Activated CD4-positive, alpha-beta T cell treated with anti-CD3 and anti-CD28 coated beads, Interleukin-2, amount 50 U/mL, for 24 hours (primary cell): ENCODE measurements at places on chromosomes 11 and 22.

DNA sequence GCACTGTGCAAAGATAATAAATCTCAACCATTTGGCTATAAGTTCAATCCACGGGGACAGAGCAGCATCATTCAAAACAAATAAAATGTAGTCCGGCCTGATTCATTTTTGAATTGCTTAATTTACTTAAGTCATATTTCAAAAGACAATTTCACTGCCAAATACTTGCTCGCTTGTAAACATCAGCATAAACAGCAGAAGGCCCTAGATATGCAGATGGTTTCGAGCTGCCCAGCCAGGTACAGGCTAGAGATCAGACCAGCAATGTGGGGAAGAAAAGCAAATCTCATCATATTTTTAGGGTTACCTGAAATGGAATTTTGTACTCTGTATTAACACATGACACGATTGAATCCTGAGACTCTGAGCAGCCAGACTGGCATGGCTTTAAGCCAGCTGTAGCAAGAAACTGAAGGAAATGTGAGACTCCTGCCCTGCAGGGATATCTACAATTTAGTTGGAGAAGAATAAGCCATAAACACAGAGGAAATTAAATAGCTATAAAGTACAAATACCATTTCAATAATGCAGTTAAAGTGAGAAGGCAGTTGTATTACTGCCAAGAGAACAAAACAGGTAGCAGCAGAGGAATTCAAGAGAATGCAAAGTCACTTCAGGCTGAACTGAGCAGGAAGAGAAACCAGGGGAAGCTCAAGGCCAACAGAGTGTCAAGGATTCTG is 440.3 kb downstream of the ETS1 start:
- DNase-seq = no peak

DNA sequence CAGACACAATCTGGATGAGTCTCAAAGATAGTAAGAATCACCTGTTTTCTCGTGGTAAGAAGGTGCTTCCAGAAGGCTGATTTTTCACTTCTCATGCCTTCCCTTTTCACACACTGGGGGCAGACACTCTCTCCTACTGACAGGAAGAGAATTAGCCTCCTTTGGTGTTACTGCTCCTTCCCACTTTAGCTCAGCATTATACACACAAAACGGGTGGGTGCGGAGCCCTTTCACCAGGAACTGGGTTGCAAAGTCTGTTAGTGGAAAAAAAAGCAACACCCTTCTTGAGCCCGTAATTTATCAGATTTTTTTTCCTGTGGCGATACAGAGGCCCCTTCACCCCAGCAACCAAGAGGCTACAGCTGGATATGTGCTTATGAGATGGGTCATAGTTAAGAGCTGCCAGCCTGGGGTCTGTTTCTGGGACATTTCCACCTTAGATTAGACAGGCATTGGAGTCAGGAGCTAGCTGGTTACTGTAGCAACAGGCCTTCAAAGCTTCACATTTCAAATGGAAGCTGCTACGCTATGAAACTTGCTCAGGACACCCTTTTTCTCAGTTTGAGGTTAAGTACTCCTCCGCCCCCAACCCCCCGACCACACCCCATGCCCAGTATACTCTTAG is 48.1 kb downstream of the SNX19 start:
- no peak for DNase-seq

DNA sequence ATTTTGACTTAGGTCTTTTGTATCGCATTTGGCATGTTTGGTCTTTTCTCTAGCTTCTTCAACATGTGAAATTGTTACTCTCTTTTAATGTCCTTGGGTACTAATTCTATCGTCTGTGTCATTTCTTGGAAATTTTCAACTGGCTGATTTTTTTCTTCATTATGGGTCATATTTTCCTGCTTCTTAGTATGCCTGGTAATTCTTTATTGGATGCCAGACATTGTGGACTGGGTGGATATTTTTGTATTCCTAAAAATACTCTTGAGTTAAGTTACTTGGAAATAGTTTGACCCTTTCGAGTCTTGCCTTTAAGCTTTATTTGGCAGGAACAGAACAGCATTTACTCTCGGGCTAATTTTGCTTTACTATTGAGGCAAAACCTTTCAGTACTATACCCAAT is 140.1 kb downstream of the ETS1 start:
- no peak for DNase-seq

GRCh38 chr11:88704485-88704884 is 361.3 kb downstream of the GRM5 start:
- no peak for DNase-seq

DNA sequence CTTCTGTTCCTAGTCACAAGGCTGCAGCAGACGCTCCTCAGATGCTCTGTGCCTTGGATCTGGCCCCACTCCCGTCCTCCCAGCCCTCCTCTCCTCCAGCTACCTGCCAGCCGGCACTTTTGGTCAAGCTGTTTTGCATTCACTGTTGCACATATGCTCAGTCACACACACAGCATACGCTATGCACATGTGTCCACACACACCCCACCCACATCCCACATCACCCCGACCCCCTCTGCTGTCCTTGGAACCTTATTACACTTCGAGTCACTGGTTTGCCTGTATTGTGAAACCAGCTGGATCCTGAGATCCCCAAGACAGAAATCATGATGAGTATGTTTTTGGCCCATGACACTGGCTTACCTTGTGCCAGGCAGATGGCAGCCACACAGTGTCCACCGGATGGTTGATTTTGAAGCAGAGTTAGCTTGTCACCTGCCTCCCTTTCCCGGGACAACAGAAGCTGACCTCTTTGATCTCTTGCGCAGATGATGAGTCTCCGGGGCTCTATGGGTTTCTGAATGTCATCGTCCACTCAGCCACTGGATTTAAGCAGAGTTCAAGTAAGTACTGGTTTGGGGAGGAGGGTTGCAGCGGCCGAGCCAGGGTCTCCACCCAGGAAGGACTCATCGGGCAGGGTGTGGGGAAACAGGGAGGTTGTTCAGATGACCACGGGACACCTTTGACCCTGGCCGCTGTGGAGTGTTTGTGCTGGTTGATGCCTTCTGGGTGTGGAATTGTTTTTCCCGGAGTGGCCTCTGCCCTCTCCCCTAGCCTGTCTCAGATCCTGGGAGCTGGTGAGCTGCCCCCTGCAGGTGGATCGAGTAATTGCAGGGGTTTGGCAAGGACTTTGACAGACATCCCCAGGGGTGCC is 109.8 kb downstream of the BCR start:
- DNase-seq = peak; percentile 38

GRCh38 chr11:120340529-120340928 is 4.3 kb downstream of the ARHGEF12 start:
- DNase-seq = no peak

- no peak for DNase-seq
Observed at GRCh38 chr22:48262596-48263430, 1500.4 kb downstream of the TBC1D22A start.

DNA sequence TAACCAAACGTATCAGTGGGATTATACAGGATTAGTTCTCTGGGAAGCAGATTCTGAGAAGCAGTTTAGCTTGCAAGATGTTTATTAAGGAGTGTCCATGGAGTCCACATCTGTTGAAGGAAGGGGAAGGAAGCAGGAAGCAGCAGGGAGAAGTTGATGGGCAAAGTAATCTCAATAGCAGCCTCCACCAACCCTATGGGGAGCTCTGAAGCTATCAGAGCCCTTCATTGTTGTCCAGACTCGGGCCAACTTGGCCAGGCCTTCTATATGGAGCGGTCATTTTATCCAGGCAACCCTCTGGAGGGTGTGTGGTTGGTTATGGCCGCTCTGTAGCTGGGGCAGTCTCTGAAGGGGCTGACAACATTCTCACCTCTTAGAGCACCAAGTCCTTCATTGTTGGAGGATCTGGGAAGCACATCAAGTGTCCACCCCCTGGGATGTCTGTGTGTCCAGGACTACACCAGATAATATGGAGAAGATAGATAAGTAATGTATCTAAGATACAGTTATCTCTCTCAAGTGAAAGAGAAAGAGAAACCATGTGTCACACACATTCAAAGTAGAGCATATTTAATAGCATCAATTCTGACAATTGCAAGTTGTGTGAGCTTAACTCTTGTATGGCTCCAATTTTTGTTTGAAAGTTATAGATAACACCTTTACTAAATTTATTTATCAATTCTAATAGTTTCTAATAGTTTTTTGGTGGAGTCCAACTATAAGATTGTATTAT is 101.7 kb upstream of the TRIM77 start:
- no peak for DNase-seq

DNA sequence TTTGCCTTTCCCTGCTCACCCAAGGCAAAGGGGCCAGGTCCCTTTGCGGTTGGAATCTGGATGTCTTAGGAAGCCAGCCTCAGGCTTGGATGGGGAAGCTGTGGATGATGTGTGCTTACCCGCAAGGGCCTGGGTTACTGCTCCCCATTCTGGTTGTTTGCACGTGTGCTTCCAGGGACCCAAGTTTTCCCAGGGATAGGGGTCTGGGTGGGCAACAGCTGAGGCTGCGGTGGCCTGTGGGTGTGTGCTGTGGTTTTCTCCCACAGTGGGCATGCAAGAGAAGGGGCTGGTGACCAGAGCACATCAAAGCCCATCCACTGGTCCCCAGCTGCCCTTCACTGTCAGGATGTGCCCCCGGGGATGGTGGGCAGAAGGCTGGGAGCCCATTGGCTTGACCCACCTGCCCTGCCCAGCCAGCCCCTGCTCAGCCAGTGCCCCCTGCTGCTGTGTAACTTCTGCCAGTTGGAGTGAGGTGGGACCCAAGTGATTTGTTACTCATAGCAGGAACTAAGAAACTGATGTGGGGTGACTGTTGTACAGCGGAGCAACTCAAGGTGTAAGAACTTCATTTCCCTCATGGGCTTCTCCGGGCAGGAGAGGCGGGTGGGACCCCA is 3.3 kb downstream of the CAPN5 start:
- DNase-seq = no peak
